ENCODE measurements at places on chromosomes 2 and 18. TPM values are rescaled to one million over a fixed set of nuclear protein-coding genes. Genes with fewer than 3 reads are reported as not detected.

The FZD7 gene
- 1.9 TPM for total RNA-seq

The TMEM169 gene
- 0.04 TPM for total RNA-seq

The SS18 gene
- total RNA-seq = 66.5 TPM

The GPAT2 gene
- 0.94 TPM for total RNA-seq

The CCDC148 gene
- 0.64 TPM for total RNA-seq

The ASAP2 gene
- total RNA-seq = 4.3 TPM

The CIAO1 gene
- total RNA-seq = 94.3 TPM

The LMAN1 gene
- 84.0 TPM for total RNA-seq

The EIF4E2 gene
- total RNA-seq = 51.3 TPM

The DSC3 gene
- total RNA-seq = 0.40 TPM

The MC2R gene
- total RNA-seq = not detected

The AQP4 gene
- total RNA-seq = 0.18 TPM

The SP140 gene
- 0.35 TPM for total RNA-seq

The SLC40A1 gene
- total RNA-seq = 44.1 TPM

The SERPINB7 gene
- total RNA-seq = not detected

The NOL4 gene
- not detected for total RNA-seq

The DPYSL5 gene
- total RNA-seq = not detected

The ATP8B1 gene
- total RNA-seq = 0.20 TPM

The MTX2 gene
- total RNA-seq = 70.4 TPM

The CD28 gene
- 0.11 TPM for total RNA-seq

The CFAP221 gene
- total RNA-seq = 0.35 TPM

The CD8B2 gene
- not detected for total RNA-seq

The EPG5 gene
- 9.1 TPM for total RNA-seq

The WDR43 gene
- 107 TPM for total RNA-seq

The FNDC4 gene
- total RNA-seq = 2.9 TPM

The POTEJ gene
- total RNA-seq = not detected

The REG3G gene
- total RNA-seq = 0.22 TPM

The AQP12B gene
- not detected for total RNA-seq

The TMEM150A gene
- total RNA-seq = 15.5 TPM

Data from K562 (cell line).